ENCODE measurements at places on chromosomes 6 and 20.

DNA sequence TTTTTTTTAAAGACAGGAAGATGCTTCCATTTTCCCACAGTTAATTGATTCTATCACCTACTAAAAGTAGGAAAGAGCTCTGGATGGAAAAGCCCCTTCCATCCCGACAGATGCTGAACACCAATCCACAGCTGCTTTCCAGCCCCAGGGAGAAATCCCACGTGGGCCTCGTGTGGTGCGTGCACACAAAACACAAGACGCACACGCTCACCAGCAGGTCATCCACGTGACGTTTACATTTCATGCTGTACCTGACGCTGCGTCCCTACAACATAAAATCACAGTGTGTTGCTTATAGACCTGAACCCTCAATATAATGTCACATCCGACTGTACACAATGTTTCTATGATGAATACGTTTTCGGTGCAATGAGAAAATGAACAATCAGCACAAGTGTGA, 50.2 kb upstream of the DACT2 start:
- DNase-seq, result no peak

- DNase-seq, result no peak
These were observed 41.8 kb upstream of the FOXO3 start for GRCh38 chr6:108518714-108519576.

DNA sequence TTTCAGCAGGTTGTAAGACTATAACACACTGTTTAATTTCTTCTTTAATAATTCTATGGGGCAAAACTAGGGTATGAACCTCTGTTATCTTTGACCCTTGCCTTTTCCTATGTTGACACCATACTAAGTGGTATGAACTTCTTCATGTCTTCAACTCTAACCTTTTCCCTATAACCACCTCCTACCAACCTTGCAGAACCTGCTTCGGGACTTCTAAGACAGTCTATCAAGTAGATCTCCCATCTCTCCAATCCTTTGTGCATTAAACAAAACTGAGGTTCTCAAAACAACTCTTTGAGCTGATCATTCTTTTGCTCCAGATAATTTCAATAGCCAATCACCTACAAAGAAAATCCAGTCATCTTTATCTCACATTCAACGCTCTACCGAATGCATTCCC, 23.4 kb downstream of the SNAP91 start:
- no peak for DNase-seq

- no peak for DNase-seq
These were observed 160.7 kb downstream of the FOXC1 start for GRCh38 chr6:1770435-1770843.

GRCh38 chr20:41340327-41341055, at the start of gene LPIN3:
LPIN3 (plus strand) TSS chr20:41340821; CDS start chr20:41345804, 4,983 bp downstream.
- DNase-seq, result peak; percentile 7

DNA sequence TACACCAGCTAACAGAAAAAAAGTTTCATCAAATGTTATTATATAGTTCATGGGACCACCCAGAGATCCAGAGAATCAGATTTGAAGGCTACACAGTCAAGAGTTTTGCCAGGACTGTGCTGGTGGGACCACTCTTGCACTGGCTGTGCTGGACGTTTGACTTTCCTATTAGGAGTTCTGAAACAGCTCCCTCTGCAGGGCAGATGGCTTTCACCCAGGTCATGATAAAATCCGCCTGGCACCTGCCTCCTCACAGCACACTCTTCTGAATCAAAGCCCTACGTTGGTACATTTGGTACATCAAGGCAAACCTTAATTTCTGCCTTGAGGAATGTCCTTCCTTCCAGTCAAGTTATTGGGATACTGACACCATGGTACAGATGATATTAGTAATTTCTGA, 302.1 kb downstream of the ZNF217 start:
- no peak for DNase-seq

DNA sequence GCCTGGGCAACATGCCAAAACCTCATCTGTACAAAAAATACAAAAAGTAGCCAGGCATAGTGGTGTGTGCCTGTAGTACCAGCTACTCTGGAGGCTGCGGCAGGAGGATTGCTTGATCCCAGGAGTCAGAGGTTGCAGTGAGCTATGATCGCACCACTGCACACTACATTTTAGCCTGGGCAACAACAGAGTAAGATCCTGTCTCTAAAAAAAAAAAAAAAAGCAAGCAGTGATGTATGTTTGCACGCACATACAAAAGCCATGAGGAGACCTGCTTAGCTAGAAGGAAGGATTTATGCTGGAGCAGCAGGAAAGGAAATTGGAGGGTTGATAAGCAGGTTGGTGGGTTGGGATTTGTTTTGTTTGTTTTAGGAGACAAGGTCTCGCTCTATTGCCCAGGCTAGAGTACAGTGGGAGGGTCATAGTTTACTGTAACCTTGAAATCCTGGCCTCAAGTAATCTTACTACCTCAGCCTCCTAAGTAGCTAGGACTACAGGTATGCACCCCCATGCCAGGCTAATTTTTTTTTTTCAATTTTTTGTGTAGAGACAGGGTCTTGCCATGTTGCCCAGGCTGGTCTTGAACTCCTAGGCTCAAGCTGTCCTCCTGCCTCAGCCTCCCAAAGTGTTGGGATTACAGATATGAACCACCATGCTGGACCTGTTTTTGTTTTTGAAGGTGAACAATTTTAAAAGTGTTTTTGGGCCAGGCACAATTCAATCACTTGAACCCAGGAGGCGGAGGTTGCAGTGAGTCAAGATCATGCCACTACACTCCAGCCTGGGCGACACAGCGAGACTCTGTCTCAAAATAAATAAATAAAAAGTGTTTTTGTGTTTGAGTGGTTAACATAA, 4.0 kb downstream of the ZSWIM3 start:
- DNase-seq, result no peak

GRCh38 chr6:169362501-169363121, 109.0 kb upstream of the THBS2 start:
- DNase-seq, result no peak

- no peak for DNase-seq
These were observed 152.6 kb upstream of the EXOC2 start for GRCh38 chr6:845566-845965.

DNA sequence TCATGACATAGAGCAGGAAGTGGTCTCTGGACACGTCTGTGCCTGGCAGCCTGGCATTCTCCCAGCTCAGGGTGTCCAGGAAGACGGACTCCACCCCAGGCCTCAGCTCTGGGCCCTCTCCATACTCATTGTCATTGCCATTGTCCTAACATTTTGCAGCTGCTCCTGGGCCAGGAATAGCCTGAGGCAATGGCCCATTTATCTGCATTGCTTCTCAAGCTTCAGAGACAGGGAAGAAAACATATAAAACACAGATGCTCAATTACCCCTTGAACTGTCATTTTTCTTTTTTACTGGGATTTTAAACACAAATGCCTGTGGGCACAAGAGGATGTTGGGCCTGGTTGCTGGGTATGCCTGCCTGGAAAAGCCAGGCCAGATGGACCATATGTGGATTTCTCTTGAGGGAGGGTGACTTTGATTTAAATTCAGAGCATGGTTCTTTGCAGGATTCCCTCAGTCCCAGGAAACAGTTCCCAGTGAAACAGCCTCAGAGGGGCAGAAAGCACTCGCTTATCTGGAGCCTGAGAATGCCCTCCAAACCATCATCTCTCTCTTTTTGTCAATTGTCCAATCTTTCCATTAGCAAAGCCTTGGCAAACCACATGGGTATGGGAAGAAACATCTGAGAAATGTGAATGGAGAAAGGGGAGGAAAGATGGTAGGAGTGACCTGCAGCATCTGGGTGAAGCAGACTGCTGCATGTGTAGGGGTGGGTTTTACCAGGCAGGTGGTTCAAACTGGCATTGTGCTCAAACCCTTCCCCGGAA, 17.9 kb downstream of the LAMP5 start:
- DNase-seq, result no peak

DNA sequence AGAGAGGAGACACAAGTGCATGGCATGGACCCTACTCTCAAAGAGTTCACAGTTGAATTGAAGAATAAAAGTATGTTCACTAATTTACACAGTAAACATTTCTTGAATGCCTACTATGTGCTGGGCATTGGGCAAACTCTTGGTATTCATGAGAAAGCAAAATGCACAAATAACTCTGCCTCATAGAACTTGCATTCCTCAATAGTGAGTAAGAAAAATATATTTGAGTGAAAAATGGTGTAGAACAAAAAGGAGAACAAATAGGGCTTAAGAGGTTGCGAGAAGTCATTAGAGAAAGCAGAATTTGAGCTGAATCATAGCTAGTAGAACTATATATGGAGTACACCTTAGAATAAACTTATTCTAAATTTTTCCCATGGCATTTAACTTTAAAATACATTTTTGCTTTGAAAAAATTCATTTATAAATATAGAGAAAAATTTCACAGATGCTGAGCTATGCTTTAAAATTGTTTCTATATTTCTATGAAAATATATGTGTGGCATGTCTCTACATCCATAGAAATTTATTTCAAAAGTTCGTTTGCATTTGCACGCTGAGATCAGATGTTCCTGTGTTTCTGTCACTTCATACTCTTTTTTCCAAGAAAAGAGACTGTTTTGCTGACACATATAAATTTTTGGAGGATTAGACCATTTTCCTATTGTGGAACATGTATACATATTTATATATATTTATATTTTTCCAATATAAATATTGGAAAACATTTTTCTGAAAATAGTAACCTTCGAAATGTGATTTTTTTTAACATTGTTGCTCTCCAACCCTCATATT, 236.1 kb downstream of the KCNQ5 start:
- no peak for DNase-seq

GRCh38 chr6:22613051-22613450, 43.7 kb downstream of the HDGFL1 start:
- no peak for DNase-seq

DNA sequence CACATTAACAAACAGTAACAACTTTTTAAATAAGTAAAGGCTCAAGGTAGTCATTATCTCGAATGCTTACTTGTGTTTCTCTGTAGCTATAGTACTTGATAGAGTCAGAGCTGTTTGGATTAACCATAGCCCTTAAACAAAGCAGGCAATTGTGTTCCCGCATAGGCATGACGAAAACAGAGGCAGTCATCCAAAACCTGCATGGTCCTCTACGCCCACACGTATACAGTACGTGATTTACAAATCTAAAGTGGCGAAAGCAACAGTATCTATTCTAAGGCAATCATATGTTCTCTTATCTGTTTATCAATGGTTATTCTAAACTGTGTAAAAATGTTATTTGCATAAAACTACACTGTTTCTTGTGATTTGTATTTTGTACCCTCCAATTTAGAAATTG, 31.8 kb downstream of the HFE start:
- no peak for DNase-seq

GRCh38 chr6:81575442-81575841, 177.0 kb downstream of the TENT5A start:
- no peak for DNase-seq

Measured in stimulated activated CD4-positive, alpha-beta T cell treated with anti-CD3 and anti-CD28 coated beads, Interleukin-1b, Interleukin-23, amount 100 ng/mL, for 1 hour (primary cell).